ENCODE measurements at places on chromosomes 16 and 17.

- no peak for DNase-seq
Measured at GRCh38 chr17:64234961-64235360, 28.1 kb downstream of the TEX2 start.

DNA sequence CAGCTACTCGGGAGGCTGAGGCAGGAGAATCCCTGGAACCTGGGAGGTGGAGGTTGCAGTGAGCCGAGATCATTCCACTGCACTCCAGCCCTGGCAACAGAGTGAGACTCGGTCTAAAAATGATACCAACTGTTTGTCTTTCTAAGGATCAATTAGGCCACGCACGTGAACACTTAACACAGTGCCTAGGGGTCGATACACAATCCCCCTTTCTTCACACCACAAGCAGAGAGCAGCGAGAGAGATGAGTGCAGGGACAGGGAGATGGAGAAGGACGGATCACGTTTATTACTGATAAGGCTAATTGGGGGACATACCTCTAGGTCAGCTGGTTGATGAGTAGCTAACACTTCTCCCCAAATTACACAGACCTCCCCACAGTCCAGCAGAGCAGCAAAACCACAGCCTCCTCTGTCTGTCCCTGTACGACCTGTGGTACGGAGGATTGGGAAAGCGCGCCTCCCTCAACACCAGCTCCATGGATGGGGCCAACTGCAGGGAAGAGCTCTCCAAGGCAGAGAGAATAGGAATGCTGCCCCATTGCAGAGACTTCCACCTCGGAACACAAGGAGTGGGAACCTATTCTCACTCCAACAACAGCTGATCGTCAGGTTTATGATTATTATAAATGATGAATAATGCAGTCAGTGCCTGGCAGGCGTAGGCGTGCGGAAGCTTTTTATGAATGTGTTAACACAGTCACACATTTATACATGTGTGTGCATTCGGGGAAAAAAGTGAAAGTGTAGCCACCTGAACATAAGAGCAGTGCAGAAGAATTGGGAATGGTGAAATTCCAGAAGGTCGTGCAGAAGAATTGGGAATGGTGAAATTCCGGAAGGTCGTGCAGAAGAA is 155.1 kb downstream of the C16orf95 start:
- DNase-seq = no peak

GRCh38 chr16:25081702-25082101 is 29.8 kb upstream of the LCMT1 start:
- no peak for DNase-seq

DNA sequence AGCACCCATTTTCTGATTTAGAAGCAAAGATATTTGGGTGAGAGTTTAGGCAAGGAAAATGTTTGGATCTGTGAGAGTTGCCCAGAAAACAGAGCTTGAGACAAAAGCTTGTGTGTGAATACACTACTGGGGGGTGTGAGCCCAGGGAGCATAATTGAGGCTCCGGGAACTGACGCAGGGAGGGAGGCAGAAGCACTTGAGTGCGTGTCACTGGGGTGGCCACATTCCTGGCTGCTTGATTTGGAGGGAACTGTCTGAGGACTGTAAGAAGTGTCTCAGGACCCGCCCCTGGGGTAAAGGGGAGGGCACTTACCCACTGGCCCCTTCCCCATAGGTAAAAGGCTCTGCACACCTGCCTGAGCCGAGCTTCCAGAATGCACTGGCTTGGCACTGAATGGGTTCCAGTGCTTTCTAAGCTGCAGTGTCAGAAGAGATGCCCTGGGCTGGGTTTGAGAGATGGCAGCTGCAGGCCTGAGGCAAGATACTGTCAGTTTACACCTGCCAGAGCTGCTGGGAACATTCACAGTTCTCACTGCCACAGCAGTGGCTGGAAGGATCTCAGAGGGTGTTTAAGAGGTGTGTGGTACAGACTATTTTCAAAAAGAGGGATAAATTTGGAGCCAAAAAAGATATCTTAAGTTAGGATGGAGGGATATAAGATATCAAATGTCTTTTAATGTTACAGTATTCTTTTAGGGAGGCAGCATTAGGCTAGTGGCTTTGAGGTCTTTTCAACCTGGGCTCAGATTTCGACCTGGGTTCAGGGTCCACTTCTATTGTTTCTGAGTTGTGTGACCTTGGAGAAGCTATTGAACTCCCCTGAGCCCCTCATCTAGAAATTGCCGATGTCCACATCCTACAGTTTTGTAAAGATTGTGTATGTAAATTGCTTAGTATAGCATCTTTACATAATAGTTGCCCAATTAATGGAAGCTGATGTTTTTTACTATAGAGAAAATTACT is 6.9 kb upstream of the TEX2 start:
- DNase-seq = no peak

DNA sequence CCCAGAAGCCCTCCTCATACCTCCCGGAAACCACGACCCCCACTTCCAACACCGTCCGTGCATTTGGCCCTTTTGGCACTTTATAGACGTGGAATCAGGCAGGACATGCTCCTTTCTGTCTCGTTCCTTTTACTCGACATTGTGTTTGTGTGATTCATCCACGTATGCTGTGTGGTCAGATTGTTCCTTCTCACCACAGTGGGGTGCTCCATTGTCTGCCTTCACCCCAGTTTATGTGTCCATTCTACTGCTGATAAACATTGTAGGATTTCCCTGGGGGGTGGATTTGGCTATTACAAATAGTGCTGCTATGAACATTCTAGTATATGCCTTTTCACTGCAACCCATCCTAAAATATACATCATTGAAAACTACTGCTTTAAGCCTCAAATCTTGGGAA is 28.9 kb upstream of the RPH3AL start:
- no peak for DNase-seq

DNA sequence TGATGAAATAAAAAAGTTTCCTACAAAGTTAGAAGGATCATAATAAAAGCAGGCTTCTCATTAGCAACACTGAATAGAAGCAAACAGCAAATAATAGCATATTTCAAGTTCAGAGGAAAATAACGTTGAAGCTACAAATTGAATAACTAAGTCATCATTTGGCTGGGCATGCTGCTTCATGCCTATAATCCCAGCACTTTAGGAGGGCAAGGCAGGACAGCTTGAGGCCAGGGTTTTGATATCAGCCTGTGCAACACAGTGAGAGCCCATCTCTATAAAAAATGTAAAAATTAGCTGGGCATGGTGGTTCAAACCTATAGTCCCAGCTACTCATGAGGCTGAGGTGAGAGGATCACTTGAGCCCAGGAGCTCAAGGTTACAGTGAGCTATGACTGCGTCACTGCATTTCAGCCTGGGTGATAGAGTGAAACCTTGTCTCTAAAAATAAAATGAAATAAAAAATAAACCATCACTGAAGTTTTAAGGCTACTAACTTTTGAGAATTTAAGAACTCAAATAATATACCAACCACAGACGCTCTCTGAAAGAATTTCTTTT is 25.5 kb downstream of the NCOR1 start:
- no peak for DNase-seq

GRCh38 chr16:60852635-60853034 is 1183.6 kb downstream of the CDH8 start:
- no peak for DNase-seq

DNA sequence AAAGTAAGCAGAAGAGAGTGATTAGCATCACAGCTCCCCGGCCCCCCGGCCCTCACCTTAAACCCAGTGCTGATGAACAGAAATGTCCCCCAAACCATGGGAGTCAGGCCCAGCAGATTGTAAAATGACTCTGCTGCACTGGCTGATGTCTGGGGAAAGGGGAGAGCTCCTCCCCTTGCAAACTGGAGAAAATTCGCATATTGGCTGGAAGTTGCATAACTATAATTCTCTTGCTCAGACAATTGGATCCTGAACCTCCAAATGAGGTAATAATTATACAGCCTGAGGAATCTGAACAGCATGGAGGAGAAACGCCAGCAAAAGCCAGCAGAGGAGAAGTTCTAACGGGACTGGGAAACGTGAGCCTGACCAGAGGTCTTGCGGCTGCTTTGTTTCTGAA is 109.7 kb downstream of the C16orf95 start:
- DNase-seq = no peak
